Stimulated activated CD8-positive, alpha-beta memory T cell treated with anti-CD3 and anti-CD28 coated beads, Interleukin-7, amount 100 ng/mL, for 24 hours (primary cell): ENCODE measurements at places on chromosomes 2 and 18.

DNA sequence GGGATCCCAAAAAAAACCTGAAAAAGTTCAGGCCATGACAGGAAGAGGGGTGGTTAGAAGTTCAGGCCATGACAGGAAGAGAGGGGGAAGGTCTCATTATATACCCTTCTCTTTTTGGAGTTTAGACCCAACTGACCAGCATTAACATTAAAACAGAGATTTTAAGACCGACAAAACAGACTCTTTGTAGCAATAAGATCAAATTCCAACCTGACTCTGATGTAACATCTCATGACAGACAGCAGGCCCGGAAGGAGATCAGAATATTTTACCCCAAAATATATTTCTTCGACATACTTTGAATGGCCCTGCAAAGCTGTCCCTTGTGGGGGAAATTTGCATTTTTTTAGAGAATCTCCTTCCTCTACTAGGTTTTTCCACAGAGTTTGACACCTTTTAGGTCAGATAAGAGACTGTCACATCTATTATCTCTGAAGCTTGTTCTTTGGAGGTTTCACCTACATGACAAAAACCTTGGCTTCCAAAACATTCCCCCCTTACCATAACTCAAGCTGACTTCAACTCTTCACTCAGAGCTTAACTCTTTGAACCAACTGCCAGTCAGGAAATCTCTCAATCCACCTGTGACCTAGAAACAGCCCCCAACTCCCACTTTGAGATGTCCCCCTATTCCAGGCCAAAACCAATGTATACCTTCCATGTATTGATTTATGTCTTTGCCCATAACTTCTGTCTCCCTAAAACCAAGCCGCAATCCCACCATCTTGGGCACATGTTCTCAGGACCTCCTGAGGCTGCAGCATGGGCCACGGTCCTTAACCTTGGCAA, 51.0 kb upstream of the B3GNT2 start:
- no peak for DNase-seq

- DNase-seq: no peak
Measured at GRCh38 chr18:61400016-61400635, 66.9 kb downstream of the CDH20 start.

GRCh38 chr2:40639320-40639719, 187.4 kb upstream of the SLC8A1 start:
- DNase-seq: no peak

DNA sequence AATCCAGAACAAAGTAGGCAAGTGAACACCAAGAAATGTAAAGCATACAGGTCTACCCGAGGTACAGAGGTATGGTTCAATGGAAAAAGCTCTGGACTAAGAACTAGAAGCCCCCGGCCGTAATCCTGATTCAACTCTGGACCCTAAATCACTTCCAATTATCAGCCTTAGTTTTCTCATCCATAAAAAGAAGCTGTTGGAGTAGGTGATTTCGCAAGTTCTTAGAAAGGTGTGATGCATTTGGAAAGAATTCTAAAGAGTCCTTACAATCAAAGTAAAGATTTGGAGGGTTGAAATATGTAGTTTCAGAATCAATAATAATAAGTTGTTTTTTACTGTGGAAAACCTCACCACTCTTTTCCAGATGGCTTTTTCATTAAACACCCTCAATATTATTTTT, 622.1 kb upstream of the ID2 start:
- no peak for DNase-seq

GRCh38 chr18:47680488-47680887, 250.0 kb downstream of the SMAD2 start:
- no peak for DNase-seq

DNA sequence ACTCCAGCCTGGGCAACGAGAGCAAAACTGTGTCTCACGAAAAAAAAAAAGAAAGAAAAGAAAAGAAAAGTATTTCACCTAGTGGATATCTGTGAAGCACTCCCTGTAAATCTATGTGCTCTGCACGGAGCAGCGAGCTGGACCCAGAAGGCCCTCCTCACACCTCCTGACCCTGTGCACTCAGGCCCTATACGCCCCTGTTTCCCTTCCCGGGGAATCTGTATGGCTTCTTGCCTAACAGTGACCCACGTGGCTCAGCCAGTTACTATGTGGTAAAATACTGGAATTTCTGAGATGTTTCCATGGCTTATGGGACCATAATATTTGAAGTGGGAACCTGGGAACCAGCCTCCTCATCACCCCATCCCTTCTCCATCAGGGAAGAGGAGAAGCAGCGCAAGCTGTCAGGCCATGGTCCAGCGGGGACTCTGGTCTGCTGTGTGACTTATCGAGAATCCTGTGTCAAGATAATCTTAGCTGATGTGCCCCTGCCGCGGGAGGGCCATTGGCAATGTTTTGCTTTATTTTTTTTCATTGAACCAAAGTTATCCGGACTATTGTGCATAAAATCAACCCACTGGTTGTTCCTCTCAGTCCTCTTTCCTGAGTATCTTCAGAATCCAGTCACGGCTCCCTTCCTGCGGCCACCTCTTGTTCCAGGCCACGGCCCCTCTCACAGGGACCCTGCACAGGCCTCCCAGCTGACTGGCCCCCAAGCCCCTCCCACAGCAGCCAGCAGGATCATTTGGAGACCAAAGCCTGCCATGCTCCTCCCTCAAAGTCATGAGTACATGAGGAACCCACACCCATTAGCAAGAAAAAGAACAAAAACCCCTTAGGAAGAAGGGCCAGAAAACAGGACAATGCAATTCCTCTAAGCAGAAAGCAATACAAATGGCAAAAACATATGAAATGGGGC, 30.6 kb downstream of the SDC1 start:
- DNase-seq: no peak

DNA sequence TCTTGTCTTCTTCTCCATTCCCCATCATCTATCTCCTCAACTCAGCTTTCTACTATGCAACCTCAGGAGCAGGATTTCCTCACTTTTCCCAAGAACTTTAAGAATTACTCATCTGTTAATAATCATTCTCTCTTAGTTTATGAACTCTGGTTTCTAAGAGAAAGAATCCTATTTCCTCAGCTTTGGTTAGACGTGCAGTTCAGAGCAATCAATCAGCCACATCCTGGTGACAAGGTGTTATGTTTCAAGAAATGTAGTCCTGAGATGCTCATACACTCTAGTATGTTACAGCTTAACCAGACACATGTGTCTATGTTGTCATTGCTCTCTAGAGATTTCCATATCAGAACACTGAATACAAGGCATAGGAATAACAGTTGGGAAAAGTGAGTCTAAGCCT, 277.9 kb downstream of the MBD2 start:
- DNase-seq: no peak

GRCh38 chr18:51543658-51544155, 346.2 kb upstream of the MEX3C start:
- DNase-seq: no peak

GRCh38 chr2:121287956-121288355, 3.0 kb upstream of the TFCP2L1 start:
- no peak for DNase-seq

DNA sequence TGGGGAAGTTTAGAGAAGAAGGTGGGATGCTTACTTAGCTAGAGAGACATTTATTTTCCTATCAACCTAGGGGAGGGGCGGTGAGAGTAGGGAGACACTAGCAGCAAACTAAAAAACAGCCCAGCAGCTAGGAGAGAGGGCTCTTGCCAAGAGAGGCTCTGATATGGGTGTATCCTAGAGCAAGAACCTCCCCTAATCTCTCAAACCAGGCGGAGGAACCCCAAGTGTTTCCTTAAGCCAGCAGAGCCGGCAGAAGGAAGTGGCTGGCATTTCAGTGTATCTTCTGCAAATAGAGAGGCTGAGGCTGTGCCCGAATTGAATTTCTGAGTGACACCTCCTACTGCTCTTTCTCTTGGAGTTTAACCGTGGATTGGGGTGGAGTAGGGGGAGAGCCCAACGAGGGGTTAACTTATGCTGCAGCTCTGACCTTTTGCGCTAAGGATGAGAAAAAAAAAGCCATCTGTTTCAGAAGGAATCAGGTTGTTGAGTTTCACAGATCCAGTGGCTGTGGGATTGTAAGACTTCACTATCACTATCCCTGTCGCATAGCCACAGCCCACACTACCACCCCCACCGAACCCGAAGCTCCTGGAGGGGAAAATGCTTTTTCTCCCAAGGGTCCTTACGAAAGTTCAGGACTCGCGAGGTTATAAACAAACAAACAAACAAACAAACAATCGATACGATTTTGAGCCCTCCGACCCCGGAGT, 1.4 kb downstream of the ST8SIA5 start:
- DNase-seq: no peak

DNA sequence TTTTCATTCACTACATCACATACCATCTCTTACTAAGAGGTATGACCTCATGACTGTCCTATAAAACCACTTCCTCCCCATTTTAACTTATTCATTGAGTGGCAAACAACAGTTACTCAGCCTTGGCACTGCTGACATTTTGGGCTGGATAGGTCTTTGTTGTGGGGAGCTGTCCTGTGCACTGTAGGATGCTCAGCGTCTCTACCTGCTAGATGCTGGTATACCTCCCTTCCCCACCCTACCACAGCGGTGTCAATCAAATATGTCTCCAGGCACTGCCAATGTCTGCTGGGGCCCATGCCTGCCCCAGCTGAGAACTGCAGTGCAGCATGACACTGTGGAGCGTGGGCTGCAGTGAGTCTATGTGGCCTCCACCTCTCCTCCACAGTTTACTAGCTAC, 76.3 kb upstream of the MGAT4A start:
- DNase-seq: no peak

DNA sequence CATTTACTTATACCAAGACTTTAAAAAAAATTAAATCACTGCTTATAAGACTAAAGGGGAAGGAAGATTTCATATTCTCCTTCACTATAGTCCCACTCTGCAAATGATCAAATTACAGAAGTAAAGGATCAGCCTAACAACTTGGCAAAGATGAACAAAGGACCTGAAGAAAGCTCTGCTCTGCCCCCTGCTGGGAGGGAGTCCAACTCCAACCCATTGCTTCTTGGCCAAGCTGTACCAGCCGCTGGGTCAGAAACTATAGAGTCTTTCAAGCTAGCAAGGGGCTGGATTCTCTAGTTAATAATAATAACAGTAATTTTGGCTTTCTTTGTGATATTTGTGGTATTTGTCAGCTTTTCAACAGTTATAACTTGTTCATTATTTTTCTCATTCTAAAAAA, 927.0 kb upstream of the CRIM1 start:
- no peak for DNase-seq

- no peak for DNase-seq
Measured at GRCh38 chr2:105005181-105005951, 32.5 kb upstream of the MRPS9 start.

- DNase-seq: no peak
Measured at GRCh38 chr2:46711156-46711555, 204.4 kb downstream of the MCFD2 start.

GRCh38 chr18:50465211-50466153, 90.6 kb downstream of the SKA1 start:
- DNase-seq: no peak

GRCh38 chr2:134502104-134502503, 216.7 kb downstream of the TMEM163 start:
- no peak for DNase-seq

DNA sequence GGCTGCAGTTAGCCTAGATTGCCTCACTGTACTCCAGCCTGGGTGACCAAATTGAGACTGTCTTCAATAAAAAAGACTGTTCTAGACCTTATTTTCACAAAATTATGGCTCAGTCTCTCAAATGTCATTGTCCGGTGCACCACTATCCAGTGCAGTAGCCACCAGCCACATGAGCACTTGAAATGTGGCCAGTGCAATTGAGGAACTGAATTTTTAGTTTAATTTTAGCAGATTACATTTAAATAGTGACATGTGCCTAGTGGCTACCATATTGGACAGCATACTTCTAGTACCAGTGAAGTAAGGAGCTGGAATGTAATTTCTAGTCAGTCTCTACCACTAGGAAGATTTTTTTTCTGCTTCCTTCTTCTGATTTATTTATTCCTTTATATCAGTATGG, 39.4 kb downstream of the KCMF1 start:
- DNase-seq: no peak

GRCh38 chr2:199456383-199457146, 1.2 kb downstream of the SATB2 start:
- no peak for DNase-seq

GRCh38 chr2:178194600-178195389, 483 bp downstream of the OSBPL6 start:
- DNase-seq: no peak

DNA sequence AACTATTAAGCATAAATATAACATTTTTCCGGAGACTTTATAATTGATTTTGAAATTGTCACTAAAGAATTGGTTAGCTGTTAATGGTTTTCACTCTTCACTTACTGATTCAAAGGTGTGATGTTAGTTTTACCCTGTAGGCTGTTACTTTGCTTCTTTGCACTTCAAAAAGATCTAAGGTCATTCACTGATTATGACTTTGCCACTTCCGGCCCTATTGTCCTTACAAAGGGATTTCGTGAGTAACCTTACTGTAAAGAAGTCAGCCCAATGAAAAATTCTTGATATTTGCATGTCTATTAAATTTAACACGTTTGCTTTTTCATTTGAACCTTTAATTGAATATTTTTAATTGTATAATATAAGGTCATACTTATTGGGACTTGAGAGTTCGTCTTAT, 61.4 kb downstream of the GREB1L start:
- no peak for DNase-seq

GRCh38 chr18:67478249-67478648, 38.3 kb downstream of the DSEL start:
- DNase-seq: no peak

GRCh38 chr2:69089998-69090397, 77.0 kb downstream of the ANTXR1 start:
- no peak for DNase-seq
